ENCODE measurements at places on chromosomes 12 and 14.

DNA sequence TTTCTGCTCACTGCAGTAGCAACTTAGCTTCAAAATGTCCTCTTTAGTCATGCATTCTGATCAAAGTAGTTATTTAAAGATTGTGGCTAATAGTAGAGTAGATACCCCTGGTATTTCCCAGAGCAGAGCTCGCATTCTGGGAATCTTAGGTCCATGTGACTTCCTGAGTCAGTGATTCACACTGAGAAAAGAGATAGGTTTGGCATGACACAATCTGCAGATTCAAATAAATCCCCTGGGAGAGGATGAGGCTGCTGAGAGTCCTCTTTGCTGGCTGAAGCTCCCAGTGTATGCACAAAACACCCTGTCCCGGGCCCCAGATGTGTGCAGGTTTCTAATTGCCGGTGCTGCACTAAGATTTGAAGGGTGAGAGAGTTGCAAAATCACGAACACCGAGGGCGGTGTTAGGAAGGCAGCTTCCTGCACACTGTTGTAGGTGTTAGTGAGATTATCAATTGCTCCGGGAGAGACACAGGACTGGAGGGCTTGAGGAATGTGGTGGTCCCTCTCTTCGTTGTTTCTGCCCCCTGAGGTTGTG lies 233.2 kb downstream of the NRXN3 start:
- no peak for DNase-seq
- no peaks in the 10 kb centered on the region for H3K36me3 ChIP-seq
- no peaks in the 10 kb centered on the region for H3K4me1 ChIP-seq
- no peak overlapping the region for H3K27ac ChIP-seq

DNA sequence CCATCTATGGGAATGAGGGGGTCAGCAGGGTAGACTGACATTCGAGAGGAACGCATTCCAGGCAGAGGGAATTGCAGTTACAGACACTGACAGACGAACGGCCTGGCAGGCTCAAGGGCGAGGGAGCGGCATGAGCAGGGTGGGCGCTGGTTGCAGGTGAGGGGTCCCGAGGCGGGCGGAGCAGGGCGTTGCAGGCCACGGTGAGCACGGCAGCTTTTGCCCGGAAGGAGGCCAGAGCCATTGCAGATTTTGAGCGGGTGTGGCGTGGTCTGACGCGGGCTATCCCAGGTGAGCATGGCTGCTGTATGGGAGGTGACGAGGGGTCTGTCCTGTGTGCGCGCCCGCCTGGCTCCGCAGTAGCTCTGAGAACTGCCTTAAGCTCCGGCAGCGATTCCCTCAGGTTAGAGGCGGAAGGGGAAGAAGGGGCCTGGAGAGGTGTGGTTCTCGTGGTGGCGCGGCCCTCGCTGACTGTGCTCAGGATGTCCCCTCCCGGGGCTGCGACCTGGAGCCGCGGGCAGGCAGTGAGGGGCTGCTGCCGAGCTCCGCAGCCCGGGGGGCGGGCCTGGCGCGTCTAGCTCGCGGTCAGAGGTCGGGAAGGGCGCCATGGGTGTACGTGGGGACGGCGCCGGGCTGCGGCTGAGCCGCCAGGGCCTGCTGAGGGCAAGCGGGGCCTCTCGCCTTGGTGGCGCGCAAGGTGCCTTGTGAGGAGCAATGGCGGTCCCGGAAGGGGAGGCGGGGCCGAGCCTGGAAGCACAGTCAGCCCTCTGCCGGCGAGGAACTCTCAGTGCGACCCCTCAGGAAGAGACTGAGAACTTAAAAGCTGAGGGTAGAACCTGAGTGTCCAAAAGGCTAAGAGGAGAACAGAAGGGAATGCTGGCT lies 177.1 kb downstream of the CACNA1C start:
- no peak overlapping the region for H3K27ac ChIP-seq
- H3K36me3 ChIP-seq: no peaks in the 10 kb centered on the region
- H3K4me1 ChIP-seq: no peaks in the 10 kb centered on the region
- DNase-seq: peak; percentile 8
- no peak overlapping the region for H3K4me3 ChIP-seq
- no peaks in the 10 kb centered on the region for H3K27me3 ChIP-seq

DNA sequence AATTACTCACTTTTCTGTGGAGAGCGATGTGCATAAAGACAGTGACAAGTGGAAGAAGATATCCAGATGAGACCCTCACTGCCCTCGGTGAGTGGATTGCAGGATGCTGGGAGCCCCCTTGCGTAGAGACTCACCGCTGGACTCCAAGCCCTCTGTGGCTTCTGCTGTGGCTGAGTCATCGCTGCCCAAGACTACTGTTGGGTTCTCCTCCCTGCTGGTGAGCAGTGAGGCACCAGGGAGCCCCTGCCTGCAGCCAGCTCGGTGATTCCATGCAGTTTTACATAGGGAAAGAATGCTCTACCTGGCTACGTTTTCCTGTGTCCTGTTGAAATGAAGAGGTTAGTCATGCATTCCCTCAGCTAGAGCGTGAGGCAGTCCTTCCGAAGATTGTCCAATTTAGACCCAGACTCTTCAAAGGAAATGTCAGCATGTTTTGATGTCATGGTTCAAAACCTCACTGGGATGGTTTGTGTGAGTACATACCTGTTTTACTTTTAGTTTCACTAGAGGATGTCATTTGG lies 28.2 kb downstream of the TRAF3 start:
- H3K36me3 ChIP-seq: no peaks in the 10 kb centered on the region
- H3K27me3 ChIP-seq: no peaks in the 10 kb centered on the region
- H3K27ac ChIP-seq: peak overlapping the region; percentile 82
- peak; percentile 61 for DNase-seq

DNA sequence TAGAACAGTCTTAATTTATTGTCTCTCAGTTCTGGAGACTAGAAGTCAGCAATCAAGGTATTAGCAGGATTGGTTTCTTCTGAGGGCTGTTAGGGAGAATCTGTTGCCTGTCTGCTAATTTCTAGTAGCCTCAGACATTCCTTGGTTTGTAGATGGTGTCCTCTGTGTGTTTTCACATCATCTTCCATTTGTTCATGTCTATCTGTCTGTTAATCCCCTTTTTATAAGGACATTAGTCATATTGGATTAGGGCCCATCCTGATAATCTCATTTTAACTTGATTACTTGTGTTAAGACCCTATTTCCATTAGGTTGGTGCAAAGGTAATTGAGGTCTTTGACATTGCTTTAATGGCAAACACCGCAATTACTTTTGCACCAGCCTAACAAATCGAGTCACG lies 34.3 kb downstream of the TBC1D15 start:
- H3K27me3 ChIP-seq: no peaks in the 10 kb centered on the region
- H3K4me3 ChIP-seq: no peak overlapping the region
- no peak overlapping the region for H3K27ac ChIP-seq

- no peak overlapping the region for H3K27ac ChIP-seq
- H3K27me3 ChIP-seq: peaks cover 3% of the 10 kb centered on the region
- H3K36me3 ChIP-seq: no peaks in the 10 kb centered on the region
- no peak for DNase-seq
Observed at GRCh38 chr12:124302241-124302806, 7.4 kb downstream of the RFLNA start.

DNA sequence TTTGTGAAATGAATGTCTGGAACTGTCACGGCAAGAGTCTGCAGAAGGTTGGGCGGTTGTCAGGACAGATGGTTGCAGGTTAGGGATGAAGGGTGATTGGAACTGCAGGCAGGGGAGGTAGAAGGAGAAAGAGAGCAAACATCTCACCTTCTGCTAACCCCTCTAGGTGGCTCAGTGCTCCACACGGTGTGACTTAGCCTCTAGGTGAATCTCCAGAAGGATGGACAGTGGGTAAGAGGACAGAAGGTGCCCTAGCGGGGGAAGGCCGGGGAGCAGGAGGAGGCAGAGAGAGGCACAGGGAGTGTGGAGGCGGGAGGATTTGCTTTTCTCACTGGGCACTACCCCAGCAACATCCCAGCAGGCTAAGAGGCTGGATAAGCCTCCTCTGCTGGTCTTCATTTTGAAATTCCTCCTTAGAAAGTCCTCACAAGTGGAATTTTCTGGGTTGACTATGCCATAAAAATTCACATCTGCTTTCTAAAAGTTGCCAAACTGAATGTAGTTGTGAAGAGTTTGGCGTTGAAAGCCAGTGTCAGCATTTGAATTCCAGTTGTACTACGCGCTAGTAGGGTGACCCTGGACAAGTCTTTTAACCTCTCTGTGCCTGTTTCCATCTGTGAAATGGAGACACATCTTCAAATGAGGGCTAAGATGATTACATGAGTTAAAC lies 10.7 kb upstream of the GPR68 start:
- no peak overlapping the region for H3K4me3 ChIP-seq
- no peaks in the 10 kb centered on the region for H3K27me3 ChIP-seq
- no peak for DNase-seq
- H3K4me1 ChIP-seq: peaks cover 30% of the 10 kb centered on the region
- H3K36me3 ChIP-seq: no peaks in the 10 kb centered on the region

DNA sequence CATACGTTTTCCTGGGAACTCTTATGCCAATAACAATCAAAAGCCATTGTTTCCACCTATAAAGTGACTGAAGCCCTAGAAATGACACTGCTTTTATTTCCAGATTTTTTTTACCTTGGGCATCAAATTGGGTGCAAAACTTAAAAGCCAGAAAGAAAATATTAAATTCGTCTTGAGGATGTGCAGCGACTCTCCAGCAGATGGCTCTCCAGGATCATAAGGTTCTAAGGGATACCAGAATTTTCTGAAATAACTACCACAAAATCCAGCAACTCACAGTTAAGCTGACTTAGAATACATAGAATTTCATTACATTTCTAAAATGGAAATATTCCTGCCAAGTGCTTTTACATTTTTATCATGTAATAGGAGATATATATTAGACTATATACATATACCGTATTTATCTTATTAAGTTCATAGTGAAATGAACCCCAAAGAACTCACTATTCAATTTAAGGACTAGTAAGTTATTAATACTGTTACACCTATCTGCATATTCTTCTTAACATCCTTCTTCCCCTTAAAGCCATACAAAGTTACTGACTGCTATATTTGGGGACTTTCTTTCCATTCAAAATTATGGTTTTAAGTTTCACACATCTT lies 44.0 kb downstream of the ARMH4 start:
- no peak overlapping the region for H3K4me3 ChIP-seq
- H3K36me3 ChIP-seq: no peaks in the 10 kb centered on the region
- peak; percentile 43 for DNase-seq
- no peak overlapping the region for H3K27ac ChIP-seq
- H3K27me3 ChIP-seq: no peaks in the 10 kb centered on the region

GRCh38 chr14:22822571-22823098 lies 7.1 kb upstream of the MRPL52 start:
- H3K36me3 ChIP-seq: no peaks in the 10 kb centered on the region
- H3K4me1 ChIP-seq: peaks cover 47% of the 10 kb centered on the region
- no peaks in the 10 kb centered on the region for H3K27me3 ChIP-seq
- DNase-seq: peak; percentile 87
- peak overlapping the region; percentile 65 for H3K27ac ChIP-seq

All from B cell (primary cell).